ENCODE measurements at places on chromosomes 1 and 21.

DNA sequence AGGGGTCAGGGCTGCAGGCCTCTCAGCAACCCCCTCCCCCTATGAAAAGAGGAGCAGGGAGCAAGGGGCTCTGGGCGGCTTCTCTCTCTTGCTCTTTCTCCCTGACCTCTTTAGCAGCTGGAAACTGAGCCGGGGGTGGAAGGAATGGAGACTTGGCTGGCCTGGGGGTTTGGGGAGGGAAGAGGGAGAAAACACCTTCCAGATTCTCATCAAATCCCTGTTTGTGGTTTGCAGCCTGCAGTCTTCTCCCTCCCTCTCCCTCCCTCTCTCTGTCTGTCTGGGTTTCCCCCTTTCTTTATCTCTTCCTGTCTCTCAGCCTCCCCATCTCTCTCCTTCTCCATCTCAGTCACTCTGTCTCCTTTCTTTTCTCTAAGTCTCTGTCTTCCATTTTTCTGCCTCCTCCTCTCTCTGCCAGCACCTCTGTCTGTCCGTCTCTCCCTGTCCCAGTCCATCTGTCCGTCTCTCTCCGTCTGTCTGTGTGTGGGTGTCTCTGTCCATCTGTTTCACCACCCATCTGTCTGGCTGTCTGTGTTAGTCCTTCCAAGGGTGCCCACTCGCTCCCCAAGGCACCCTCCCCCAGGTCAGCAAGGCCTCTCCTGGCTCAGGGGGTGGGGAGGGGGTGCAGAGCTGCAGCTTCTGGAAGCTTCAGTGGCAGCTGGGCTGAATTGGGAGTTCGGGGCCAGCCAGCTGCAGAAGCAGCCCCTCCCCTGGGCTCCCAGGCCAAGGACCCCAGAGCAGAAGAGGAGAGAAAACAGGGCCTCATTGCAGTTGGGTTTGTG lies 6.2 kb downstream of the AHDC1 start:
- no peak for DNase-seq

- DNase-seq = no peak
These were observed 104.6 kb upstream of the L1TD1 start for GRCh38 chr1:62090016-62090415.

DNA sequence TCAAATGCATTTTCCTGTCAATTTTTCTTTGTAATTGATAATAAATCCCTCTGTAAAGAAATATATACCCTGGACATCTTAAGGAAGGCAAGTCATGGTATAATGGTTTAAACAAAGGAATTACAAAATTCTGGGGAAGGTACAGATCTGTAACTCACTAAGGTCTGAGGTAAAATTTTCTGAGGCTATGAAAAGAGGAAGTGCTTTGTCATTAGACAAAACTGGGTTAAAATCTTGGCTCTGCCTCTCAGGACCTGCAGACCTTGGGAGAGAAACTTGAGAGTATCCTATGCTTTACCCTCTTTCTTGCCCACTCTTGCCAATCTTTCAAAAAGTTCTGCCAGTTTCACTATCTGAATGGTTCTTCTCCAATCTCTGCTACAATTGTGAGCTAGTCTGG lies 26.8 kb upstream of the BEND5 start:
- no peak for DNase-seq

- DNase-seq = no peak
These were observed 9.2 kb upstream of the TTC22 start for GRCh38 chr1:54810153-54810942.

- no peak for DNase-seq
These were observed 234.4 kb downstream of the LTN1 start for GRCh38 chr21:28758042-28758882.

GRCh38 chr1:90046635-90047034 lies 51.7 kb downstream of the ZNF326 start:
- DNase-seq = no peak

GRCh38 chr1:223394242-223394641 lies 1.0 kb downstream of the CCDC185 start:
- no peak for DNase-seq

- DNase-seq = no peak
These were observed 3.8 kb upstream of the S100B start for GRCh38 chr21:46608672-46609111.

GRCh38 chr1:84995484-84996334 lies 1.2 kb downstream of the MCOLN2 start:
- no peak for DNase-seq

DNA sequence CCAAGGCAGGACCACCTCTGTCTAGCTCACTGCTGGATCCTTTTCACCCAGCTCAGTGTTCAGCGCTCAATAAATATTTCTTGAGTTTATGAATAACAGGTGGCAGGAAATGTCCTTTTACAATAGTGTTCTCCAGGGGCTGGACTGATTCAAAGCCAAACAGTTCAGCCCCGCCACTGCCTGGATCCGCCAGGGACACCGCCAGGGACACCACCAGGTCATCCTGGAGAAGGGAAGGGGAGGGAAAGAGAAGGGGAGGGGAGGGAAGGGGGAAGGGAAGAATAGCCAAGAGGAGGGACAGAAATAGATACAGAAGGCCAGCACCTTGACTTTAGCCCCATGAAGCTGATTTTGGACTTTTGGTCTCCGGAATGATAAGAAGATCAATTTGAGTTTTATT lies 255.6 kb downstream of the GRIK3 start:
- DNase-seq = no peak

GRCh38 chr1:230900984-230901383 lies 32.7 kb upstream of the C1orf198 start:
- no peak for DNase-seq

DNA sequence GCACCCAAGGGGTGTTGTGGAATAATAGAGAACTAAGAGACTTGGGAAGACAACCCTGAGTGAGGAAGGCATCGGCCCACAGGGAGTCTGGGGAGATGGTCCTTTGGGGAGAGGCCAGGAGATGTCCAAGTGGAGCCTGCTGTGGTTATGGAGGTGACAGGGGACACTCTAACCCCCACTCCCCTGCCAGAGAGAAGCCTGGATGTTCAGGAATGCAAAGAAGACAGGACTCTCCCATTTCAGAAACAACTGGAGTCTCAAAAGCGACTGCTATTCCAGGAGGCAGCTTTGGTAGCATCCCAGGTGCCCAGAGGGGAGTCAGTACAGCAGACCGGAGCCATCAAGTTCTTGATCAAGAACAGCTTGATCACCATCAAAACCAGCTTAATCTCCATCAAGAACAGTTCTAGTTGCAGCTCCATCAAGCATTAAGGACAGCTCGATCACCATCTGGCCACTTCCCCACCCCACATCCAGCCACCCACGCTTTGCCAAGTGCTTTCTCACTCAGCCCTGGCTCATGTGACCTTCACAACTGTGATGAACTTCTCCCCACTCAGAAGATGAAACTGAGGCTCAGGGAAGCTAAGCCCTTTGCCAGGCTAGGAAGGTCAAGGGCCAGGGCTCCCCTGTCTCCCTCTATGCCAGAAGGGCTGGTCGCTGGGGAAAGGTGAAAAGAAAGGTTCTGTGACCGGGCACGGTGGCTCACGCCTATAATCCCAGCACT lies 743 bp downstream of the CD52 start:
- no peak for DNase-seq

GRCh38 chr1:156689035-156689952 lies 12.1 kb upstream of the NES start:
- peak; percentile 16 for DNase-seq

DNA sequence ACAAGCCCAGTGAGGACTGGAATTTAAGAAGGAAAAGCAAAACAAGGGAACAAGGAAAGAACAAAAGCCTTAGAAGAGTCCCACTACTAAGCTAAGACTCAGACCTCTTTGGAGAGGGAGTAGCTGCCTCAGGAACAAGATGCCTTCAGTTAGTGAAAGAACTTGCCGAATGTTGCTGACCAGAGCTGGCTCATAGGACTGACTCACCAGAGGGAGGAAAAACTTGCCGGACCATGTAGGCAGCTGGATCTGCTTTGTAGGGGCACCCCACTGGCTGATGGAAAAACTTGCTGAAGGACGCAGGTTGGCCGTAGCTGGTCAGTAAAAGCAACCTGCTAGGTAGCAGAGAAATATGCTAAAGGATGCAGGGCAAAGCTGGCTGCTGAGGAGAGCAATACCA lies 15.3 kb upstream of the ZSWIM5 start:
- DNase-seq = no peak

GRCh38 chr1:108106775-108107174 lies 93.4 kb downstream of the SLC25A24 start:
- no peak for DNase-seq

DNA sequence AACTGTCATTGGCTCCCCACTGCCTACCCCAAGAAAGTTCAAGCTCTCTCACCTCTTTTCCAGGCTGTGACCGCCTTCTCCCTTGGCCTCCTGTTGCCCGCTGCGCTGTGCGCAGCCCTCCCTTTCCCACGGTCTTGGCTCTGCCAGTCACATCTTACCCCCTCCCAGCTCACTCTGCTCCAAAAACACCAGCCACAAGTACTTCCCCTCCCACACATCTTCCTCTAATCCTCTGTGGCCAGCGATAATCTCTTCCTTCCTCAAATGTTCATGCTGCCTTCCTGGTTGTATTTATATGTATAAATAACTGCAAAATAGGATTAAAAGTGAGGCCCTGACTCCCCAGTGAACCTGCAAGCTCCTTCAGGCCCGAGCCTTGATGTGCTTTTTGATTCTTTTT lies 81.8 kb downstream of the AJAP1 start:
- no peak for DNase-seq

DNA sequence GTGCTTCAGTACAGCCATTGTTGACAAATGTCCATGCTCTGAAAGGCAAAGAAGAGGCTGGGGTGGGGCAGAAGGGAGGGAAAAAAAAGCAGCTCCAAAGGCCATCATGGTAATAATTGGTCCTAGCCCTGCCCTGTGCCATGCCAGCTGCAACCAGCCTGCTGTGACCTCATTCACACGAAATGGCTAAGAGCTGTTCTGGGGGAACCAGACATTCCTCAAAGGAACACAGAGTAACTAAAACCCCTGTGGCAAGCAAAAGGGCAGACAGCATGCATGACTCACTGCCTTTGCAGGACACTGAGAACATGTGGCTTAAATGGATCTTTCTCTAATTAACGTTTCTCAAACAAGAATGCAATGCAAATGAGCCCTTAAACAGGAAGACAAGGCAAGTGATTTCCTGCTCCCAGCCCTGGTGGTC lies 42.3 kb downstream of the STYXL2 start:
- no peak for DNase-seq

GRCh38 chr21:17270229-17270628 lies 242.6 kb upstream of the CXADR start:
- DNase-seq = no peak

DNA sequence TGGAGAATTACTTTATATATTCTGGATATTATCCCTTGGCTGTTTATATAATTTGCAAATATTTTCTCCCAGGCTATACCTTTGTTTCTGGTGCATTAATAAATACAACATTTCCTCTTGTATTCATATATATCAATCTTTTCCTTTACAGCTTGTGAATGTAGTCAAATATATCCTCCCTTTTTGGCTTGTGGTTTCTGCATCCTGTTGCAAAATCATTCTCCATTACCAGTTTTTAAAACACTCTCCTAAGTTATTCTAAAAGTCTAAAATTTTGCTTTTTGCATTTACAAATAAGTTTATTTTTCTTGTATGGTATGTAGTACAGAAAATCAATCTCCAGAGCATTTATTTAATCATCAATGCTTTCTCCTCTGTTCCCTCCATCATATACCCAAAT lies 909.4 kb downstream of the ADGRL2 start:
- DNase-seq = no peak

DNA sequence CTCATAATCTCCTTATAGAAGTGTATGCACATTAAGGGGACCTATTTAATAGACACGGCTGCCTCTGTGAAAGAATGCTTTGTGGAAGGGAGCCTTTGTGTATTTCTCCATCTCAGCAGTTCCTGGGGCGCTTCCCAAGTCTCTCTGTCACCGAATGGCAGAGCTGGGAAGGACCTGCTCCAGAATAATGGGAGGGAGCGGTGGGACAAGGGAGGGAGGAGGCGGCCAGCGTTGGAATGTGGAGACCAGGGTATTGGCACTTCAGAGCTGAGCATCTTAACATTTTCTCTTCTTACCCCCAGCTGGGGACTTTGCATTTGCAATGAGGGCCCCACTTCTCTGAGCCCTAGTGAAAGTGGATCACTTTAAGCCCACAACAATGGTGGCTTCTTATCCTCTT lies 23.9 kb downstream of the CACHD1 start:
- DNase-seq = no peak

DNA sequence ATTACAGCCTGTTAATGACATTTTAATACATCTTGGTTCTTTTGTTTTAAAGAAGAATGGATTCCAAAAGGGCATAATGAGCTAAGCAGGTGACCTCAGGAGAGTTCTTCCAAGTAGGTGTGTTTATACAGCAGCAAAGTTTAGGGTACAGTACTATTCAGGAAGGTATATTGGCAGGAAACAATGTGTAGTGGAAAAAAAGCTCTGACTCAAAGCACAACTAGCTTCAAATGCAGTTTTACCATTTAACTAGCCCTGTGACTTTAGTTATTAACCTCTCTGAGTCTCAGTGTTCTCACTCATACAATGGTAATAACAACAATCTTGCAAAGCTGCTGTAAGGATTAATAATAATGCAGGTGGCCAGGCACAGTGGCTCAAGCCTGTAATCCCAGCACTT lies 29.9 kb downstream of the FAF1 start:
- DNase-seq = no peak

GRCh38 chr1:156090840-156091188 lies 8.5 kb upstream of the MEX3A start:
- peak; percentile 86 for DNase-seq

- DNase-seq = no peak
These were observed 29.9 kb downstream of the FUBP1 start for GRCh38 chr1:77948841-77949424.

DNA sequence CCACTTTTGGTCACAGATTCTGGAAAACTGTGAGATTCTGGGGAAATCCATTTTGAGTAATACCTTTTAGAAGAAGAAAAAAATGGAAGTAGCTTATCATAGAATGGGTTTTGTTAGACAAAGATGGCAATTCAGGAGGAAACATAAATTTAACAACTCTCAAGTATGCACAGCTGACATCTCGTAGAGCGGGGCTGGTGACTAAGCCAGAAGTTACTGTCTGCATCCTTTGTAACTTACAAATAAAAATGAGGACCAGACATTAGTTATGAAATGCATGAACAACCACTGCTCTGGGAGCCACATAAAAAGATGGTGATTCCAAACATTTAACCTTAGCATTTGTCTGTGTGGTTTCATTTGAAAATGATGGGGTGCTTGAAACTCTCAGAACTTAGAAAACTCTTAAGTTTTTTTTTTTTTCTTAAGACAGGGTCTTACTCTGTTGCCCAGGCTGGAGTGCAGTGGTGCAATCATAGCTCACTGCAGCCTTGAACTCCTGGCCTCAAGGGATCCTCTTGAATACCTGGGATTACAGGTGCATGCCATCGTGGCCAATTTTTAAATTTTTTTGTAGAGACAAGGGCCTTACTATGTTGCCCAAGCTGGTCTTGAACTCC lies 49.2 kb upstream of the ATP5PO start:
- no peak for DNase-seq

GRCh38 chr21:43825242-43825935 lies 36.0 kb downstream of the RRP1 start:
- no peak for DNase-seq
